ENCODE measurements at places on chromosomes 7 and 10. TPM values are rescaled to one million over a fixed set of nuclear protein-coding genes. Genes with fewer than 3 reads are reported as not detected.

NAT16 gene
- not detected for total RNA-seq

ANKRD61 gene
- not detected for total RNA-seq

CACNB2 gene
- total RNA-seq = under 0.01 TPM

OR2A7 gene
- total RNA-seq = not detected

MSS51 gene
- 2.7 TPM for total RNA-seq

LRRN3 gene
- total RNA-seq = 3.2 TPM

TMEM236 gene
- under 0.01 TPM for total RNA-seq

PYROXD2 gene
- 12.5 TPM for total RNA-seq

PRTFDC1 gene
- total RNA-seq = 6.8 TPM

SCD gene
- total RNA-seq = 366 TPM

SEMA3E gene
- total RNA-seq = 0.18 TPM

SYT15B gene
- 1.5 TPM for total RNA-seq

AKR1C2 gene
- 1.2 TPM for total RNA-seq

FOXL3 gene
- not detected for total RNA-seq

AP3M1 gene
- 26.7 TPM for total RNA-seq

SFTPA1 gene
- not detected for total RNA-seq

ZNF783 gene
- 9.4 TPM for total RNA-seq

ARMH3 gene
- 11.7 TPM for total RNA-seq

DOCK1 gene
- 69.8 TPM for total RNA-seq

RARRES2 gene
- total RNA-seq = not detected

TWNK gene
- 4.2 TPM for total RNA-seq

GET4 gene
- 17.5 TPM for total RNA-seq

MBL2 gene
- not detected for total RNA-seq

MCM10 gene
- 0.89 TPM for total RNA-seq

PTPRZ1 gene
- total RNA-seq = not detected

TMEM248 gene
- total RNA-seq = 79.8 TPM

CREB5 gene
- total RNA-seq = 4.5 TPM

SMKR1 gene
- not detected for total RNA-seq

NUTM2A gene
- 0.37 TPM for total RNA-seq

FRAT1 gene
- total RNA-seq = 0.09 TPM

SPACDR gene
- 1.5 TPM for total RNA-seq

PSD gene
- total RNA-seq = 12.2 TPM

MYH16 gene
- total RNA-seq = under 0.01 TPM

C10orf95 gene
- total RNA-seq = not detected

CUEDC2 gene
- total RNA-seq = 49.1 TPM

ACTR3C gene
- total RNA-seq = 1.2 TPM

DNAJB9 gene
- total RNA-seq = 53.2 TPM

KIAA1217 gene
- total RNA-seq = 7.1 TPM

COL1A2 gene
- total RNA-seq = 7,304 TPM

SYT15 gene
- total RNA-seq = 0.59 TPM

FAS gene
- 97.8 TPM for total RNA-seq

ZNF479 gene
- not detected for total RNA-seq

FOXI2 gene
- total RNA-seq = not detected

RNF133 gene
- 0.74 TPM for total RNA-seq

NUTM2B gene
- under 0.01 TPM for total RNA-seq

JAZF1 gene
- total RNA-seq = 11.0 TPM

EBLN1 gene
- not detected for total RNA-seq

MYOF gene
- 385 TPM for total RNA-seq

CCDC146 gene
- 1.5 TPM for total RNA-seq

CALCR gene
- not detected for total RNA-seq

RAB19 gene
- not detected for total RNA-seq

All from smooth muscle cell of the umbilical artery (primary cell).